ENCODE measurements at places on chromosomes 12 and 14. TPM values are rescaled to one million over a fixed set of nuclear protein-coding genes. Genes with fewer than 3 reads are reported as not detected.

The CABP1 gene
- total RNA-seq = 10.4 TPM

The KIF26A gene
- total RNA-seq = 7.3 TPM

The SGPP1 gene
- 21.3 TPM for total RNA-seq

The DENND5B gene
- total RNA-seq = 9.1 TPM

The MSI1 gene
- total RNA-seq = not detected

The NRL gene
- total RNA-seq = 4.3 TPM

The SLC7A7 gene
- total RNA-seq = 72.3 TPM

The ACOT4 gene
- total RNA-seq = 1.7 TPM

The KCNJ8 gene
- 34.5 TPM for total RNA-seq

The TTLL5 gene
- 28.2 TPM for total RNA-seq

The TEDC1 gene
- 11.8 TPM for total RNA-seq

The CAPZA3 gene
- not detected for total RNA-seq

The ANO4 gene
- 1.2 TPM for total RNA-seq

The ITGA7 gene
- total RNA-seq = 140 TPM

The IFNG-AS1 gene
- total RNA-seq = not detected

The ARL6IP4 gene
- 241 TPM for total RNA-seq

The KLRG1 gene
- 9.5 TPM for total RNA-seq

The GOLGA5 gene
- 47.4 TPM for total RNA-seq

The TMEM119 gene
- 7.1 TPM for total RNA-seq

The C1S gene
- total RNA-seq = 612 TPM

The TAS2R8 gene
- not detected for total RNA-seq

The MAP3K9 gene
- total RNA-seq = 5.8 TPM

The MYL2 gene
- total RNA-seq = not detected

The KLHL33 gene
- 0.46 TPM for total RNA-seq

The GPX2 gene
- total RNA-seq = not detected

The NFE2 gene
- total RNA-seq = 2.6 TPM

The FGF6 gene
- not detected for total RNA-seq

The CD163L1 gene
- total RNA-seq = 2.6 TPM

The BATF gene
- total RNA-seq = 22.8 TPM

The SRGAP1 gene
- total RNA-seq = 69.1 TPM

The SLC25A21 gene
- total RNA-seq = not detected

The AICDA gene
- total RNA-seq = not detected

The P2RX2 gene
- total RNA-seq = 0.74 TPM

The C3AR1 gene
- 17.8 TPM for total RNA-seq

The RTL1 gene
- total RNA-seq = not detected

The GPR84 gene
- total RNA-seq = 2.9 TPM

The SLC35F4 gene
- total RNA-seq = not detected

The CIROP gene
- total RNA-seq = 0.25 TPM

The DACT1 gene
- 9.7 TPM for total RNA-seq

The KRT75 gene
- total RNA-seq = not detected

The B3GNT4 gene
- 0.37 TPM for total RNA-seq

The GUCY2C gene
- not detected for total RNA-seq

The ENDOU gene
- 2.2 TPM for total RNA-seq

The AMIGO2 gene
- total RNA-seq = 5.8 TPM

The ADCY4 gene
- 144 TPM for total RNA-seq

The JKAMP gene
- total RNA-seq = 49.2 TPM

The NINJ2 gene
- 20.2 TPM for total RNA-seq

Data from omental fat pad (tissue), 4 donors.